Activated B cell treated with CpG ODN at 0.5 μM for 24 hours (primary cell): ENCODE measurements at places on chromosomes 12 and 14.

- DNase-seq: no peak
Measured at GRCh38 chr12:100414739-100415138, 57.9 kb downstream of the SLC17A8 start.

DNA sequence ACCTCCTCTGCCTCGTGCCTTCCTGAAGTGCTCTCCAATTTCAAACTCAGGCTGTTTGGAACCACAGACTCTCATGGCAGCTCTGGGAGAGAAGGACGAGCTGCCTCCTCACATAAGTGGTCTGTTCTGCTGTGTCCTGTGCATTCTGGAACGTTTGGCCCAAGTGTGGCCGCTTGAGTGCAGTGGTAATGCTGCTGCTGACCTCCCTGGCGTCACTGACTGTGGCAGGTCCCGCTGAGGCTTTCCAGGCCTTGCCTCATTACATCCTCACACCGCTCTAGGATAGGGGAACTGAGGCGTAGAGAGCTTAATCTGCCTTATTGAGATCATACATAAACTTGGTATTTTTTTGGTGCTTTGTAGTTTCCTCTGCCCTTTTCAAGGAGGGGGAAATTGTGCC lies 14.2 kb downstream of the CCDC92 start:
- no peak for DNase-seq

DNA sequence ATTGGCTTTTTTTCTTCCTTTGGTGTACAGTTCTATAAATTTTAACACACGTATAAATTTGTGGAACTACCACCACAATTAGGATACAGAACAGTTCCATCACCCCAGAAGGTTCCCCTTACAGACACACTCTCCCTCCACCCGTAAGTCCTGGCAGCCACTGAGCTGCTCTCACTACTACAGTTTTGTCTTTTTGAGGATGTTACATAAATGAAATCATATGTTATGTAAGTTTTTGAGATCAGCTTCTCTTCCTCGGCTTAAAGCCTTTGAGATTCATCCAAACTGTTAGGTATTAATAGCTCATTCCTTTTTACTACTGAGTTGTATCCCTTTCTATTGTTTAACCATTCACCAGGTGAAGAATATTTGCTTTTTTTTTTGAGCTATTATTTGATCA lies 74.3 kb upstream of the SLC24A4 start:
- no peak for DNase-seq

- DNase-seq: no peak
Measured at GRCh38 chr12:68970951-68971350, 38.0 kb upstream of the CPM start.

- DNase-seq: no peak
Measured at GRCh38 chr12:50326590-50327284, 43.4 kb upstream of the LIMA1 start.

- DNase-seq: no peak
Measured at GRCh38 chr12:55172686-55173085, 46.5 kb downstream of the OR9K2 start.

- no peak for DNase-seq
Measured at GRCh38 chr12:15114501-15114900, 106.7 kb downstream of the RERG start.

DNA sequence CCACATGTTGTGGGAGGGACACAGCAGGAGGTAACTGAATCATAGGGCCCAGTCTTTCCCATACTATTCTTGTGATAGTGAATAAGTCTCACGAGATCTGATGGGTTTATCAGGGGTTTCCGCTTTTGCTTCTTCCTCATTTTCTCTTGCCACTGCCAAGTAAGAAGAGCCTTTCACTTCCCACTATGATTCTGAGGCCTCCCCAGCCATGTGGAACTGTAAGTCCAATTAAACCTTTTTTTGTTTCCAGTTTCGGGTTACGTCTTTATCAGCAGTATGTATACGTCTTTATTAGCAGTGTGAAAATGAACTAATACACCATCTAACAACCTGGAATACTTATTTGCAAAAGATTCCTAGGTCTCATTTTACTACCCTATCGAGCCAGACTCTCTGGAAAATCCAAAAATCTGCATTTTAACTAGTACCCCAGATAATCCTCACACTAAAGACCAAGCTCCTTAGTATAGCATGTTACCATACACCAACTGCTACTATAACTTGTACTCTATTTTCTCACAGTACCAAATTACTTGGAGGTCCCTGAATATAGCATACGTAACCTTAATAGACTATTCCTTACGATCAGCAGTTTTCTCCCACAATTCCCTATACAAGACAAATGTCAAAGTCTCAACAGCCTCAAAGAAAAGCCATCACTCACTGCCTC lies 11.5 kb downstream of the GTF2A1 start:
- DNase-seq: no peak

GRCh38 chr14:61710853-61711817 lies 15.8 kb downstream of the HIF1A start:
- no peak for DNase-seq

- DNase-seq: no peak
Measured at GRCh38 chr14:86672080-86672479, 1142.1 kb downstream of the FLRT2 start.

DNA sequence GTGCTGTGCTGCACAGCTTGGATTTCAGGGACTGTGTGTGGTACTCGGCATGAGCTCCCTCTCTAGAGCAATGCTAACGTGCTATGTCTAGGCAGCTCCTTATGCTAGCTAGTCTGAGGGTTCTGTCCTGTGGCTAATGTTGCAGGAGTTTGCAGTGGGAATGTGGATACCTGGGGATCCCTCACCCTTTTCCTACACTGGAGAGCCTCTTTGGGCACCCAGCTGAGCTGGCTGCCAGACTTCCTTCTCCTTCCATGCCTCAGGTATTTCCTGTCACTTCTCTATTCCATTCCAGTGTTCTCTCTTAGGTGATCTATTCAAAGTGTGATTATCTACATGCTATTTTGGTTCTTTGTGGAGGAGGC lies 64.9 kb downstream of the FBXO33 start:
- DNase-seq: no peak

DNA sequence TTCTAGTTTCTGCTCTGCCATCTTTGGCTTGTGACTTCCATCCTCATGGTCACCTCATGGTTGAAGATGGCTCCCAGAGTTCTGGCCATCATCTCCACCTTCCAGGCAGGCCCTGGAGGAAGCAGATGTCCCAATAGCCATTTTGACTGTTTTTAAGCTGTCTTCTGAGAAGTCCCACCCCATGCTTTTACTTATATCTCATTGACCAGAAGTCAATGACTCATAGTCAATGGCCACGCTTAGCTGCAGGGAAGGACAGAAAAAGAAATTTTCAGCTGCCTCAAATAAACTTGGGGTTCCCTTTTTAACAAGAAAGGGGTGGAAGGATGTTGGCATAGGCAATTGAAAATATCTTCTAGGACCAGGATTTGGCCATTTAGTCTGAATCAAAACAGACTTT lies 168.1 kb downstream of the AACS start:
- no peak for DNase-seq

- no peak for DNase-seq
Measured at GRCh38 chr14:104753528-104754212, 723 bp downstream of the SIVA1 start.

DNA sequence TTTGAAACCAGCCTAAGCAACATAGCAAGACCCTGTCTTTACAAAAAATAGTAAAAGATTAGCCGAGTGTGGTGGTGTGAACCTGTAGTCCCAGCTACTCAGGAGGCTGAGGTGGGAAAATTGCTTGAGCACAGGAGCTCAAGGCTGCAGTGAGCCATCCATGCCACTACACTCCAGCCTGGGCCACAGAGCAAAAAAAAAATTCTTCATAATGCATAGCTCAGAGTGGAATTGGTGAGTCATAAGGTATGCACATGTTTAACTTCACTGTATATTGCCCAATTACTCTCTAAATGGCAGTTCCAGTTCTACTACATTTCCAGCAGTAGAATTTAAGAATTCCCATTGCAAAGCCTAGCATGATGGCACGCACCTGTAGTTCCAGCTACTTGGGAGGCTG lies 26.8 kb upstream of the CLIP1 start:
- no peak for DNase-seq
